ENCODE measurements at places on chromosomes 6 and 20.

GRCh38 chr6:135811170-135811569 lies 40.3 kb upstream of the PDE7B start:
- no peak for DNase-seq

GRCh38 chr6:159282421-159282820 lies 113.2 kb downstream of the FNDC1 start:
- DNase-seq = no peak

GRCh38 chr20:57440678-57441509 lies 49.7 kb downstream of the RBM38 start:
- DNase-seq = no peak

GRCh38 chr6:29828471-29828797 lies 809 bp downstream of the HLA-G start:
- DNase-seq = no peak

DNA sequence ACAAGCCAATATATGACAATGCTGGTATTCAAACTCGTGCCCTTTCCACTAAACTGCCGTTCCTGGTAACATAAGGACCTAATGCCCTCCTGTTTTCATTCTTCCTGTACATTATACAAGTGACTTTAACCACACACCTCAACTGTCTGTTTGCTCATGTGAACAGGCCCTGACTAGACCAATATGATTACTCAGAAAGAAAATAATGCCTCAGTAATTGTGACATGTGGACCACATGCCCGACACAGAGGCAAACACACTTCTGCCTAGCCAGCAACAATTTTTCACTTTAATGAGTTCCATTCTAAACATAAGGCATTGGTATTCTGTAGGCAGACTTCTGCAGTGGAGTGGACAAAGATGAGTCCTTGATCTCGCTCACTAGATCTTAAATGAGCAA lies 30.0 kb downstream of the SLC22A16 start:
- peak; percentile 73 for DNase-seq

- no peak for DNase-seq
These were observed 44.6 kb downstream of the GPR63 start for GRCh38 chr6:96792561-96793190.

All from epithelial cell of prostate (primary cell).